NCI-H1436 treated with DMSO at 0.1 percent for 48 hours (cell line): ENCODE measurements at places on chromosomes 1 and 21.

DNA sequence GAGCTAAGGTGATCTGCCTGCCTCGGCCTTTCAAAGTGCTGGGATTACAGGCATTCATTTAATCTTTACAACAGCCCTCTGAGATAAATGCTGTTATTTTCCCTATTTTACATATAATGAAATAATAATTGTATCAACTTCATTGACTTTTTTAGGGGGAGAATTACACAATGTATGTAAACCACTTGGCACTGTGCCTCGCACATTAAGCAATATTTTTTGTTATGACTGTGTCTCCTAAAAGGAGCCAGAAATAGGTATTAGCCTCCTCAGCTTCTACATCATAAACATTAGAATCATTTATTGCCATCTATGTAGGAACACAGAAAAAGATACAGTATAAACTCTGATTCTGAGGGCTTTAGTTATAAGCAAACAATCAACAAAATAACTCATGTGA is 1.1 kb upstream of the DNAJC28 start:
- no peak for DNase-seq

GRCh38 chr21:32768530-32768929 is 3.0 kb downstream of the PAXBP1 start:
- DNase-seq = no peak

GRCh38 chr1:85550784-85551516 is 29.6 kb upstream of the CCN1 start:
- DNase-seq = no peak

GRCh38 chr1:23984417-23985186 is 4.5 kb upstream of the SRSF10 start:
- DNase-seq = no peak

DNA sequence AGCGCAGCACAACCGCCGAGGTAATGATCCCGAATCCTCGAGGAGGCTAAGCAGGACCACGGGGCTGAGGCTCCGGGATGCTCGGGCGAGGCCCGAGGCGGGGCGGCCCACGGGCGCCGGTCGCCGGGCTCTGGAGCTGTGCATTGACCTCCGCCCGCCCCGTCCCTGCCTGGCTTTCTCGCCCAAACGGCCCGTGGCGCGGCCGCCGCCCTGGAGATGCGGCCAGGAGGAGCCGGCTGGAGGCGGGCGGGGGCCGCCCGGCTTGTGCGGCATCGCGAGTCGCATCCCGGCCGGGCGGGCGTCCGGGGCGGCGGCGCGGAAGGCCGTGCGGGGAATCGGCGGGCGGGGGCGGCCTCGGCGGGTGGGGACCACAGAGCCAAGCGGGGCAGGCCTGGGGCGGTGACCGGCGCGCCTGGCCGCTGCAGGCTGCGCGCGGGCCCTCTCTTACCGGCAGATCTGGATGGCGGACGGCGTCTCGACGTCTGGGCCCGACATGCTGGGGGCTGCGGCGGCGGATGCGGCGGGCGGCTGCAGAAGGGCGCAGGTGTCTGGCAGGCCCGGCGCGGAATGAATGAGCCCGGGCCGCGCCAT is 663 bp downstream of the ACOT7 start:
- DNase-seq = no peak

GRCh38 chr1:6471086-6471969 is 5.4 kb upstream of the TNFRSF25 start:
- DNase-seq = no peak
